Stimulated activated CD8-positive, alpha-beta memory T cell treated with anti-CD3 and anti-CD28 coated beads, Interleukin-12 subunit alpha, Interleukin-12 subunit beta, amount 100 ng/mL, for 4 hours (primary cell): ENCODE measurements at places on chromosomes 4 and X.
A peak's percentile ranks its signal among the peaks of the same experiment; 100 is the strongest.

GRCh38 chrX:117570160-117570559 is 546.5 kb downstream of the KLHL13 start:
- no peak for DNase-seq

DNA sequence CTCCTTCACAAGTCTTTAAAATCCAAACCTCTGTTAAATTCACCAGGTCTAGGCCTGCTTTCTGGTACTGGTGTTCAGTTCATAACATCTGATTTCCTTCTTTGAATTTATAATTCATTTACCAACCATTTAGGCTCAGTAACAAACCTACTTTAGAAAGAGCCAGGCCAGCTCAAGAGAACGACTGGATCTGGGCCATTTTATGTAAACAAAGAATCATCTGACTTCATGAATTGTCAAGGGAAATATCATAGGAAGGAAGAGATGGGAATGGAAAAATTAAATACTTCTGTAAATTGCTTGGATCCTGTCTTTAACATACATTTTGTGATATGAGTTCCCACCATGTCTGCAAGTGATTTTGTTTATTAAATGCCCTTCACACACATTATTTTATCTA is 36.5 kb downstream of the DCHS2 start:
- no peak for DNase-seq

- DNase-seq, result no peak
Observed at GRCh38 chrX:21870494-21870893, 14.7 kb downstream of the YY2 start.

DNA sequence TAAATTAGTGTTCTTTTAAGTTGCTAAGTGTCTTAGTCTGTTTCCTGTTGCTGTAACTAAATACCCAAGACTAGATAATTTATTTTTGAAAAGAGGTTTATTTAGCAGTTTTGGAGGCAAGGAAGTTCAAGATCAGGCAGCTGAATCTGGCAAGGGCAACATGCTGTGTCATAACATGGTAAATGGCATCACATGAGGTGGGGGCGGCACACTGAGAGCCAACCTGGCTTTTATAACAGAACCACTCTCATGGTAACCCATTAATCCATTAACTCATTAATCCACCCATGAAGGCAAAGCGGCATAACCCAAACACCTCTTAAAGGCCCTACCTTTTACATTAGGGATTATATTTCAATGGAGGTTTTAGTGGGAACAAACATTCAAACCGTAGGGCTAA is 182.2 kb upstream of the GATB start:
- no peak for DNase-seq

- DNase-seq, result no peak
Observed at GRCh38 chr4:2615821-2616220, 79.4 kb downstream of the FAM193A start.

DNA sequence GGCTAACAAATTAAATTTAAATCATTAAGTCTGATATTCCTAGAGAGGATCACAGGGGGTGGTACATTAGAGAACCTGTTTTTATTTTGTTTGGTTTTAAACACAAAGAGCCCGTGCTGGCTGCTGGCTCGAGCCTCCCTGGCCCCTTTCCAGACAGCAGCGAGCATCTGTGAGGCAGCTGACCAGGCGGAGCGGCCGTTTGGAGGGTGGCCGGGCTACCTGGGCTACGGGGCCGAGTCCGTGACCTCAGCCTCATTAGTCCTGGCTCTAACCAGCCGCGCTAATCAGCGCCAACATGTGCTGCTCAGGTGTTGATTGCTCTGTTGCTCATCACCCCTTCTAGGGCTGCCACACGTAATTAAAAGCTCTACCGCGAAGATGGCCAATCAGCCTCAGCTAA is 35.3 kb downstream of the DCTD start:
- no peak for DNase-seq

- DNase-seq, result no peak
Observed at GRCh38 chrX:140249088-140249487, 255.8 kb downstream of the SOX3 start.

GRCh38 chrX:13952581-13952980 is 77.1 kb downstream of the GEMIN8 start:
- no peak for DNase-seq

GRCh38 chrX:93874554-93874953 is 200.5 kb downstream of the FAM133A start:
- no peak for DNase-seq

DNA sequence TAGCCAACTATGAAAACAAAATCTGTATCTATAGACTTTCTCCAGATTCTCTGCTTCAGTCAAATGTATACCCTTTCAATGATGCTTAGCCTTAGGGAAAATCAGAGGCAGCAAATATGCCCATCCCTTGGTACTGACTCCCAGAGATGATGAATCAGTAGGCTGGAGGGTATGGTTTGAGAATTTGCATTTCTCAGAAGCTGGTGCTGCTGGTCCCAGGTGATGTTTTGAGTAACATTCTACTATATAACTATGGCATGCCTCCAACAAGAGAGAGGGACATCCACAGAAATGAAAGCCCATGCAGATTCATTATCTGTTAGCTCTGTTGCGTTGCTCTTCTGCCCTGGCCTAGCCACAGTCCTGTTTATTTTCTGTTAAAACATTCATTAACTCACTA is 13.6 kb downstream of the TNIP3 start:
- no peak for DNase-seq

- DNase-seq, result peak; percentile 68
Observed at GRCh38 chr4:2755821-2756690, at the start of gene TNIP2. TSS of gene TNIP2 (minus strand) at chr4:2756336. CDS start at chr4:2756289, 47 bp downstream.

GRCh38 chr4:150098214-150098613 is 20.0 kb downstream of the DCLK2 start:
- DNase-seq, result no peak

DNA sequence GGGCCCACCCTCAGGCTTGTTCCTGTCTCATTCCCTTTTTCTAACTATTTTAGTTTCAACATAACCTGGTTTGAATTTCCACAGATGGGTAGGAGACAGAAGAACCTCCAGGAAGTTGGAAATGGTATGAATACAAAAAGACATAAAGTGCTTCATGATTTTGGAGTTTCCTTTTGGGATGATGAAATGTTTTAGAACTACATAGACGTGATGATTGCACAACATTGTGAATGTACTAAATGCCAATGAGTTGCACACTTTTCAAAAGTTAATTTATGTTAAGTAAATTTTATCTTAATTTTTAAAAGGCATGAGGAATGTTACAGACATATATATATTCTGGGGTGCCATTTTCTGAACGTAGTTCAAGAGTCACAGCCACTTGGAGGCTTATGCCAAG is 41.1 kb upstream of the IBSP start:
- DNase-seq, result no peak

DNA sequence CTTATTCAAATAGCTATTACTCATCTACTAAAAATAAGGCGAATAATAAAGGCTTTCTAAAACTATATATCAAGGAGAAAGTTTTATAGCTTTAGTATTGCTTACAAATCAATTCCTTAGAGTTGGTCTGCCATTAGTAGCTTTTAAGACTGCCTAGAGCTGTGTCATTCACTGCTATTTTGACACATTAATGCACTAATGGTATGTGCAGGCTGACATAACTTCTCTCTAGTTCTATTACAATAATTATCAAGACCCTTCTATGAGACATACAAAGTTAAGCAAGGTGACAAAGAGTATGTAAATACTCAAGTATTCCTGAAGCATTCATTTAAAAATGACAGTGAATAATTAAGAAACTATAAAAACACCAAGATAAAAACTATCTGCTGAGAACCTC is 625.3 kb downstream of the STPG2 start:
- no peak for DNase-seq

DNA sequence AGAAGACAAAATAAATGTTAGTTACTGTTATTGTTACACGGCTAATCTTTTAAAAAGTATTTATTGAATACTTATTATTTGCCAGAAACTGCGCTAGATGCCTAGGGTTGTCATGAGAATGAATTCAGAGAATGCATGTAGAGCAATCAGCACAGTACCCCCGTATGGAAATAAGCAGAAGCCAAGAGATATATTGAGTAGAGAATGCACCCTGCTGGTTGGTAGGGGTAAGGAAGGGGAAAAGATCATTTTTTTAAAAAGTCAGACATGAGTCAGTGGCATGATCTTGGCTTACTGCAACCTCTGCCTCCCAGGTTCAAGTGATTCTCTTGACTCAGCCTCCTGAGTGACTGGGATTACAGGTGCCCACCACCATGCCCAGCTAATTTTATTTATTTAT is 13.1 kb upstream of the DRP2 start:
- no peak for DNase-seq

DNA sequence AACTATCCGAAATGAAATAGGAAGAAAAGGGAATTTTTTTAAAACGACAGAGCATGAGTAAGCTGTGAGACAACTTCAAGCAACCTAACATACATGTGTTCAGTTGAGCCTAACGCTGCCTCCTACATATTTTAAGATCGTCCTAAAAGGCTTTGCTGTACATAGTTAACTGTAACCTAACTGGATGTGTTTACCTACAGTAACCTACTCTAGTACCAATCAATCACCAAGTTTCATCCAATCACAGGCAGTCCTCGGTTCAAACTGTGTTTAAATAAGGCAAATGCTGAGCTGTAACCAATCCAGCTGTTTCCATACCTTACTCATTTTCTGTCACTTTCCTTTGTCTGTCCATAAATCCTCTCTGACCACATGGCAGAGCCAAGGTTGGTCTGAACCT is 17.1 kb downstream of the RCHY1 start:
- no peak for DNase-seq

DNA sequence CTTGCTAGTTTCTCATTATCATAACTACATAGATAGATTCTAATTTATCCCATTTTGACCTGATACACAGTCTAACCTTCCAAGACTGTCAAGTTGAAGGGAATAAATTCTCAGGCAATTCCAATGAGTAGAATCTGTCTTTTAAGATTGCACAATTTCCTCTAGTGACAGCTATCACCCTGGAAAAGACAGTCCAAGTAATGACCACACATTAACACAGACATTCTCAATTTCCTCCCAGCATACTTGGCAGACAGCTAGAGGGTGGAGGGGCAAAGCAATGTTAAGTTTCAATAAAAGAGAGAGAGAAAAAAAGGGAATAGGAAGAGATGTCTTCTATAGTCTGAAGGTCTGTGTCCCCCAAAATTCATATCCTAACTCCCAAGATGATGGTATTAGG is 234.7 kb downstream of the LDB2 start:
- no peak for DNase-seq

- no peak for DNase-seq
Observed at GRCh38 chr4:40055511-40055862, 1.2 kb upstream of the N4BP2 start.

DNA sequence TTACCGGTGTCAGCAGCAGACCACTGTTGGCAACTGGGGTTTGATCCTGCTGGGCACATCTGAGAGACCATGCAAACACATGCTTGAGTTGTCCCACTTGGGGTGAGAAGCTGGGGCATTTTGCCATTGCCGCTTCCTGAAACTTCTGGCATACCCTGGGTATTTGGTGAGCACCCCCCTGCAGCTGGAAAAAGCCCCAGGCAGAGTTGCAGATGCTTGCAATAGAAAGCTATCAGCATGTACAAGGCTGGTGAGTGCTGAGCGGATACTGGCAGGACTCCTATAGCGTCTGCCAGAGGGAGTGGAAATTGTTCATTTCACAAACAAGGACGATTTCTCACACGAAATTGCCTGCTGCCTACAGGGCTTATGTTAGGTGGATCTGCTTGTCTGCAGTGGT is 32.3 kb downstream of the SUPT20HL1 start:
- DNase-seq, result no peak

- DNase-seq, result no peak
Observed at GRCh38 chr4:12584116-12584875, 899.8 kb downstream of the RAB28 start.

DNA sequence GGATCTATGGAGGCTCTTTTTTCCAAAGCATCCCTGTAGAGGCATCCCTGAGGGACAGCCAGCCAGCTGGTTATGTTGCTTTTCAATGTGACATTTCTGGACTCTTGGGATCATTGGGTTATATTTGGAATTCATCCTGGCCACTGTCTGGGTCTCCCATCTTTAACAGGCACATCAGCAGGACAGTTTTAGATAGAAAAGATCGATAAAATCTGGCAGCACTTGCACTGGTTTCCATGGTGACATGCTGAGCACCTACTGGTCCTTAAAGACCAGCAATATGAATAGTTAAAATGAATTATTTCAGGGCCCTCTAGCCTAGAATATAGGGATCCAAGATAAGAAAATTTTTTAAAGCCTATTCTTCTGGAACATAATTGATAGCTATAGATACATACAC is 151.6 kb downstream of the KDR start:
- no peak for DNase-seq

GRCh38 chrX:116499780-116500179 is 37.0 kb upstream of the CT83 start:
- DNase-seq, result no peak

DNA sequence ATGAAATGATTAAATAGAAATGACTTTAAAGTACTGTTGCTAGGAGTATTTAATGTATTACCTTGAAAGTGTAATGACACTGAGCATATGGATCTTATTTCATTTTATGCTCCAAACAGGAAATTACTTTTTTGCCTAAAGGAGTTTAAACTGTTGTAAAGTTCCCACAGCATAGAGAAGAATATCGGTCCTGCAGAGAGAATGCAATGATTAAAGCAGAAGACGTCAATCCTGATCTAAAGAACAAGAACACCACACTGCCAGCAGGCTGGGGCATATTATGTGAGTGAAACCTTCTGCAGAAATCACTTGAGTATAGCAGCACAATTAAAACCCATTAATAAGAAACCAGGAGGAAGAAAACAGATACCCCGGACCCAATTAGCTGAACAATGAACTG is 72.8 kb upstream of the CAMK2D start:
- no peak for DNase-seq

DNA sequence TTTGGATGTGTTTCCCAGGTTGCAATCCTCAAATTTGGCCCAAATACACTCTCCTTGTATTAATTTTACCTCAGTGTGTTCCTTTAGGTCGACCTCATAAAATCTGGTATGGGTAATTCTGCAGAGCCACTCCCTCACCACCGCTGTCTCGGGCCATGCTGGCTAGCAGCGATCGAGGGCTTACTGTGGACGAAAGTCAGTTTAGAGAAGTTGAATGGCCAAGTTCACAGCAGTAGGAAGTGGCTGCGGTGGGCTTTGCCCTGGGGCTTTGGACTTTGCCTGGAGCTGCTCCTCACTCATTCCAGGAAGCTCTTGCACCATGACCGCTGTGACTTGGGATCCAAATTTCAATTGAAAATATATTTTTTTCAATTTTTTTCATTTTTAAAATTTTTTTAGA is 19.6 kb downstream of the TMEM187 start:
- DNase-seq, result no peak

GRCh38 chr4:110472583-110473329 is 3.2 kb upstream of the ENPEP start:
- no peak for DNase-seq

DNA sequence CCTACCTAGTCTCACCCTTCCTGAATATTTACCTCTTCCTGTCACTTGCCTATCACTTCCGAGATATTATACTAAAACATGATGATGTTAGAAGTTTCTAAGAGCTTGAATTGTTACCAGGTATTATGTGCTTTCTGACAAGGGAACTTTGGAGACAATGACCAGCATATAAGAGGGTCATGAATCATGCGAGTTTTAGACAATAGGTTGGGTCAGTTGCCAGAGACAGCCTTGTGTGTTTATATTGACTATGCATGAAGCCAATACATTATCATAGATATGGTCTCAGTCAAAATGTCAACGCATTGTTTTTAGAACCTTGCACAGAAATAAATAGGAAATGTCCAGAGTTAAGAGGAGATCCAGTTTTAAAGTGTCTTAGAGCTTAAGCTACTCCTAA is 116.8 kb downstream of the KLHL4 start:
- DNase-seq, result no peak
